ENCODE measurements at places on chromosomes 5 and 9.

DNA sequence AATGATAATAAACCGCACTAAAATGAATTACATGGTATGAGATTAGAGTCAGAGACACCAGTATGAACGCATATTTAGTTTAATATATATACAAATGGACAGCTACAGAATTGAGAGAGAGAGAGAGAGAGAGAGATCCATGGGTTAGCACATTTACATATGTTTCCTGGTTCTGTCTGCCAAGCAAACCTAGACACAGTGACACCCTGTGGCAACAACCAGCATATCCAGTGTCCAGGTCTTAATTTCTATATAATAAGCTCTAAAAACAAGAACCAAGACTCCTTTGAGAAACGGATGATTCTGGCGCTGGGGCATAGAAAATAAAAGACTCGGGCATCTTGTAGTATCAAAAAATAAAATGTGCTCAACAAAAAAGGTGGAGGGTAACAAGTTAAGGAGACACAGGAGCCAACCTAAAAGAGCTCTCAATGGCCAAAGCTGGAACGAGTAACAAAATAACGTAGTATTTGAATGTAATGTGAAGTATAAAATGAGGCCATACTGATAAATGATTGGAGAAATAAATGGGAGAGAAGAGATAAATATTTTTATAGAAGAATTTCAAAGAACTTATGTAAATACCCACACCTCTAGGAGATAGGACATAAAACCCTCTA, 84.5 kb downstream of the RFX3 start:
- DNase-seq, result peak; percentile 75

GRCh38 chr9:20997503-20998076, 33.9 kb downstream of the HACD4 start:
- DNase-seq, result peak; percentile 48

DNA sequence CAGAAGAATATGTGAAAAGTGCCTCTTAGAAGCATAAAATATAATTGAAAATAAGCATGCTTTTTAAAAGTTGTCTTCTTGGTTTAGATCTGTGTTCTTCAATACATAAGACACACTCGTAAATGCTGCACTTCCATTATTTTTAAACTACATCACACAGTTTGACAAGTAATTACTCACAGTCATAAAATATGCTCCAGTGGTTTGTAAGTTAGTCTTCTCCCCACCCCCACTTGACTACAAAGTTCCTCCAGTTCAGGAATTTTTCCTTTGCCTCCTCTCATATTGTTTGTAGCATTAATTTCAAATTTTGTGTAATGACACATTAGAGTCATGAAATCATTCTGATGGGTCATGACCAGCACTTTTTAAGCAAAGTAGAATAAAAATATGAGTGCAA, 60.3 kb upstream of the PTGER4 start:
- peak; percentile 39 for DNase-seq

- DNase-seq, result no peak
Measured at GRCh38 chr5:7916171-7916804, 47.3 kb downstream of the MTRR start.

- DNase-seq, result no peak
Measured at GRCh38 chr9:109973336-109973735, 193.3 kb downstream of the PALM2AKAP2 start.

GRCh38 chr9:127388856-127389238, 8.1 kb upstream of the SLC2A8 start:
- DNase-seq, result no peak

DNA sequence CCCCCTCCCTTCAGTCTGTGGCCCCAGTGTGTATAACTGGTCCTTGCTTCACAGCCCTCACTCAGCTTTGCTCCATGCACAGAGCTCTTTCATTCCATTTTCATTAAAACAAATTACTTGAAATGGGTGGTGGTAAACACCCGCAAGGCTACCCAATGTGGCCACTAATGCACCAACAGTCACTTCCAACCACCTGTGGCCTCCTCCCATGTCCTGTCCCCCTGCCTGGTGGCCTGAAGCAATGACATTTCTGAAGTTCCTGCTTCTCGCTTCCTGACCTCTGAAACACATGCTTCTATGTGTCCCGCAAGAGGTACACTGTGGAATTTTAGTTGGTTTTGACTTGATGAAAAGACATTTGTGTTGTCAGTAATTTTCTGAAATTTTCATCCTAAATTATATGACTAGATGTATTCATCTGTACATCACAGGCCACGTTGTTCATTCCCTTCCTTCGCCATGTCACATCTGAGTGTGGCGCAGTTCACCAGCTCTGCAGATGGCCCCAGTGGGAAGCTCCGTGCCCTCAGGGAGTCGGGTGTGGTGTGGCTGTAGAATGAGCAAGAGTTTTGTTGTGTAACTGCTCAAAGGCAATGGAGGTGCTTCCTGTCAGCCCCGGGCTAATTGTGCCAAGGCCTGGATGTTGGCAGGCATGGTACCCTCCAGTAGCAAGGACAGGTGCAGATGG, 9.6 kb downstream of the ROPN1L start:
- DNase-seq, result no peak

DNA sequence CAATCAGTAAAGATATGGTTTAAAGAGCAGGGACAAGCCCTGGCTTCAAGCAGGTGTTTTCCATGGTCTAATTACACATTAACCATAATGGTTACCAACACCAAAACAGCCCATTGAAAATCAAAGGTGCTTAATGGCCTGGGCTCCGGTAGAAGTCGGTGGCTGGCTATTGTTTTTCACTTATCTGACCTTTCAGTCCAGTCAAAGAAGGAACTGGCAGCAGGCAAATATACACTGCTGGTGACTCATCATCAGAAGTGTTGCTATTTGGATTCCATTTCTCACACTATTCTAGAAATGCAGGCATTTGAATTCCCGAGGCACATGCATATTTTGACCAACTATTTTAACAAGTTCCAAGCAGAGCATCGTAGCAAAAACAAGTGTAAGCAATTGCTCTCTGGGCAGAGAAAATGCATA, 26.3 kb upstream of the GABRP start:
- DNase-seq, result no peak

DNA sequence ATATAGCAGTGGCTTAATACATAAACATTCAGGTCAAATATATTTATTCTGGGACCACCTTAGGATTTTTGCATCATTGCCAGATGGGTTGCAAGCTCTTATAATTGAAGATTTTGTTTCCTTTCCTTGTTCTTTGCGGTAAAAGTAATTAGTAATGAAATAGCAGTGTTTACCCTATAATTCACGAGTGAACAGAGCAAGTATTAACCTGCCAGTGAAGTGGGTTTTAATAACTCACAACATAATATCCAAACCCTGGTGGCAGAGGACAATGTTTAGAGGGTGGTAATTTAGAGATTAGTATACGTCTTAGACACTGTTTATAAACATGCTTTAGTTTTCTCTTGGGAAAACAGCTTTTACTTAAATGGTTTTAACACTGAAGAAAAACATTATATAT, 11.8 kb downstream of the ARL14EPL start:
- DNase-seq, result no peak

DNA sequence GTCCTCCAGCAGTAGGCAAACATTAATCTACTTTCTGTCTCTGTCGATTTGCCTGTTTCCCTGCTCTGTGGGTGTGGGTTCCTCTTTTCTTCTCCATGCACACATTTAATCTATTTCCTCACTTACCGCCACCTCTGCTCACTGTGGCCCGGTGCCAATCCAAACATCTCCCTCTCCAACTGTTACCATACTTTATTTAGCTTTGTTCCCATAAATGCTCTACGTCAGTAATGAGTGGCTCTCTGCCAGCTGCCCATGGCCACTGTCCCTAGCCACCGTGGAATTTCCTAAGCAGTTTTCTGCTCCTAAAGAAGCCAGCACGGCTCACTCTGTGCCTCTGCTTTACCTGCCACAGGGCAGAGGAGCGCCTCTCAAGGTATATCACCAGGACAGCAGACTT, 19.5 kb upstream of the GOLPH3 start:
- DNase-seq, result peak; percentile 98

DNA sequence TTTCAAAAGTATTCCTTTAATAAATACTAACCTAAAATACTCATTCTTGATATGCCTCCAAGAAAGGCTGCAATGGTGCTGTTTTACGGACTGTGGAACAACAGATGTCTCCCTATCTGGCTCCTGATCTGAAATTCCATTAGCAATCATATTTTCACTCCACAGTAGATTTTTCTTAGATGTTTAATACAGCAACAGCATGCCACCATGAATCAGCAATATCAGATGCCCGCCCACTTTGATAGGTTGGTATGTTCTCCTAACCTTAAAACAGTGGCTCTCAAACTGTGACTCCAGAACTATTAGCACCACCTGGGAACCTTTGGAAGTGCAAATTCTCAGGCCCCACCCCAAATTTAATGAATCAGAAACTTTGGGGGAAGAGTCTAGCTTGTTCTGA, 110.2 kb downstream of the MLLT3 start:
- no peak for DNase-seq

DNA sequence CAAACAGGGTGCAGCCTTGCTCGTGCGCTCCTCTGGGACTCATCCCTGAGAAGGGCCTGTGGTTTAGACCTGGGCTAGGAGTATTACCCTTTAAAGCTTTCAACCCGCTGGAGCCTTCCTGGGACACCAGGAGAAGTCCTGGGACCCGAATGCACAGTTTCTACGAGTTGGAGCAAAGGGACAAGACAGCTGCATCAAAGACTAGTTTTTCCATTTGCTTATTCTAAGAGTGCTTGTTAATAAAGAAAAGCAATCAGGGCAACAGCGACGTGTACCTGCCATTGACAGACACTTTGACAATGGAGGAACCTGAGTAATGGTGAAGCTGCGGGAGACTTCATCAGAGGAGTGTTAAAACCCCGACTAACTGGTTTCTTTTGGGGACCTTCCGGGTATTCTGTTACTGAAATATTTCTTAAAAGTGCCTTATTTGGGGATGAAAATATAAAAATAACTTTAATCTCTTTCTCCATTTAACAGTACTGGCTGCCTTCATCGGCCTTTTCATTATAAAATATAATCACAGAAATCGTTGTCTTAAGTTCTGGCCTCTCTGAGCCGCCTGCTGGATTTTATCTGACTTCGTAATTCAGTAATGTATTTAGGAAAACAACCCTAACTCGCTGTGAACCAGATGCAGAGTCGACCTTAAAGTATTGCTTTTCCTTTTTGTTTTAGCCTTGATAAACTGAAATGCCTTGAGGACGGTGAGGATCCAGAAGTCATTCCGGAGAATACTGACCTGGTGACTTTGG, 732 bp downstream of the SNAPC3 start:
- peak; percentile 37 for DNase-seq

DNA sequence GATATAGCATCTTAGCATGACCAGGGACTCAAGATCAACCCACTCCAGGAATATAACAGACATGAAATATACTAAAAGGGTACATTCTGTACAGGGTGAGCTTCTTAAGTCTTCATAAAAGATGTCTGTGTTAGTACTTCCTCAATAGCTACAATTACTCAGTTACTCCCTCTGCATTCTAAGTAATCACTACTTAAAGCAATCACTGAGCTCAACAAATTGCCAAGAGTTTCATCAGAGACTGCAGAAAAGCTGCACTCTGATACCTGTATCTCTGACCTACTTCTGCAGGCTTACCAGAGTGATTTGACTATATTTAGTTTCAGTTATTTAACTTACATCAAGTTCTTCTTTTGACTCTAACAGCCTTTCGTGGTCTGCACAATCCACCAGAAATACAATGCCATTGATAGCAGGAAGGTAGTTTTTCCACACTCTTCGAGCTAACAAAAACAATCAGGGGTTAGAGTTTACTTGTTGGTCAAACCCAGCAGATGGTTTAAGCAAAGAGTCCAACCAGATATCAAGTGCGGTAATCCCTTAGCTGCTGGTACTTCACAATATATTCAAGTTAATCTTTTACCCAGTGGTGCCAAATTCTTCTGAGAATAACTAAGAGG, 23.3 kb downstream of the SAR1B start:
- DNase-seq, result peak; percentile 23

GRCh38 chr5:16271851-16272250, 92.3 kb upstream of the MARCHF11 start:
- peak; percentile 0 for DNase-seq

- no peak for DNase-seq
Measured at GRCh38 chr5:91532779-91533178, 149.7 kb upstream of the ARRDC3 start.

GRCh38 chr5:16852251-16853005, 83.7 kb downstream of the MYO10 start:
- no peak for DNase-seq

GRCh38 chr9:3151672-3152576, 308.0 kb upstream of the PUM3 start:
- DNase-seq, result no peak

GRCh38 chr5:116291271-116291670, 206.4 kb downstream of the COMMD10 start:
- no peak for DNase-seq

DNA sequence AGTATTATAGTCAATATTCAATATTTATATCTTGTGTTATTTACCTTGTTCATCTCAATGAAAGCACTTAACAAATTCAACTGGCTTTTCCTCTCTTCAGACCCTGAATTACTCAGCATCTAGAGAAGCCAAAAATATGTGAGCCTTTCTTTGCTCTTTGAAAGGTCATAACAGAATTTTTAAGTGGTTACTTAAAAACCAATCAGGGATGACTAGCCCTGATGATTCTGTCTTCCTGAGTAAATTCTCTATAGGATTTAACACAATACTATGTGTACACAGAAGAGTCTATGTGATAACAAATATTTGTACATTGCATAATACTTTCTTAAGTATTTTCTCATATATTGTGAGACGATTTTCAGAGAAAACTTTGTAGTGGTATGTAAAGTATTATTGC, 546.3 kb downstream of the MAT2B start:
- DNase-seq, result no peak

- DNase-seq, result no peak
Measured at GRCh38 chr9:131480258-131480657, 22.5 kb upstream of the POMT1 start.

GRCh38 chr9:133306242-133307204, 29.5 kb downstream of the SURF6 start:
- DNase-seq, result no peak

DNA sequence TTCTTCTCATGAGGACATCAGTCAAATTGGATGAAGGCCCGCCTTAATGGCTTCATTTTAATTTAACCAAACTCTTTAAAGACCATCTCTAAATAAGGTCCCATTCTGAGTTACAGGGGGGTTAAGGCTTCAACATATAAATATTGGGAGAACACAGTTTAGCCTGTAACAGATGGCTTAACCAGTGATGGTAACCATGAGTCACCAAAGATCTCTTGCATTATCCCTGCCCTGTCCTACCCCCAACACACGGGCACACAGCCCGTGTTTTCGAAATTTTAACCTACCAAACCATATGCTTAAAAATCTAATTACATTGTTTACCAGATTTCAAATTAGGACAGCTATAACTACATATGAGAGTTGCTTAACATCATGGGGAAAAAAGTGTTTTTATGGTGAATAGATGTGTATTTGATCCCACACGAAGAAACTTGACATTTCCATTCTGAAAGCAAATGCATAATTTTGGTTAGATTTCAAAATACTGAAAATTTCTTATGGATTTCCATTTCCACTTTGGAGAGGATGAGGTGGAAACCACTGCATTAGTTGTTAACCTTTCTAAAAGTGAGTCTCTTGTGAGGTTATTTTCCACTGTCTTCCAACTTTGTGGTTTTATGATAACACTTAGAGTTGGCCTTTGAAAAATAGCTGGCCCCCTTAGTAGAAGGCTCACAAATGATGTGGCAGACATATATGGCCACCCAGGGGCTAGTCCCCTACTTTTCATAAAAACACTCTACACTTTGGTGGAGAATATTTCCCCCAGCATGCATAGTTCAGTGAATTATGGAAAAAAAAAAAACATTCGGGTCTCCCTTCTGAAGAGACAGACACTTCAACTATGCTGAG, 849.3 kb downstream of the TLE1 start:
- DNase-seq, result no peak

Data from KBM-7 (cell line).